ENCODE measurements at places on chromosomes 16 and 17. TPM values are rescaled to one million over a fixed set of nuclear protein-coding genes. Genes with fewer than 3 reads are reported as not detected.
A peak's percentile ranks its signal among the peaks of the same experiment; 100 is the strongest.

Gene GDE1
- 36.6 TPM for total RNA-seq

Gene ITGAD
- total RNA-seq: not detected

Gene HOXB1
- total RNA-seq: not detected

Gene DOC2B
- 0.02 TPM for total RNA-seq

Gene C16orf74
- not detected for total RNA-seq

Gene PRR35
- total RNA-seq: 0.18 TPM

Gene SOCS1
- 7.1 TPM for total RNA-seq

Gene PRAC2
- total RNA-seq: not detected

Gene CCL15
- total RNA-seq: not detected

Gene ZACN
- not detected for total RNA-seq

Gene TEDC2
- total RNA-seq: 43.0 TPM

Gene PRSS22
- not detected for total RNA-seq

Gene FBXO39
- not detected for total RNA-seq

Gene MED9
- total RNA-seq: 15.5 TPM

Gene TENT4B
- 8.4 TPM for total RNA-seq

- no peaks in the 10 kb centered on the region for H3K4me1 ChIP-seq
- H3K27me3 ChIP-seq: no peaks in the 10 kb centered on the region
- DNase-seq: no peak
- no peak overlapping the region for H3K27ac ChIP-seq
Measured at GRCh38 chr17:19905502-19905901, 37.8 kb upstream of the ULK2 start.

- H3K4me1 ChIP-seq: peaks cover 11% of the 10 kb centered on the region
- H3K27me3 ChIP-seq: peaks cover 27% of the 10 kb centered on the region
- no peak overlapping the region for H3K27ac ChIP-seq
- H3K36me3 ChIP-seq: no peaks in the 10 kb centered on the region
- DNase-seq: peak; percentile 77
Measured at GRCh38 chr17:38604479-38605403, 1.0 kb downstream of the SRCIN1 start.

GRCh38 chr16:83624429-83625120, 183.2 kb upstream of the HSBP1 start:
- H3K27me3 ChIP-seq: peaks cover 33% of the 10 kb centered on the region
- H3K4me3 ChIP-seq: no peak overlapping the region
- no peak for DNase-seq
- no peaks in the 10 kb centered on the region for H3K36me3 ChIP-seq
- no peak overlapping the region for H3K27ac ChIP-seq
- H3K4me1 ChIP-seq: no peaks in the 10 kb centered on the region

DNA sequence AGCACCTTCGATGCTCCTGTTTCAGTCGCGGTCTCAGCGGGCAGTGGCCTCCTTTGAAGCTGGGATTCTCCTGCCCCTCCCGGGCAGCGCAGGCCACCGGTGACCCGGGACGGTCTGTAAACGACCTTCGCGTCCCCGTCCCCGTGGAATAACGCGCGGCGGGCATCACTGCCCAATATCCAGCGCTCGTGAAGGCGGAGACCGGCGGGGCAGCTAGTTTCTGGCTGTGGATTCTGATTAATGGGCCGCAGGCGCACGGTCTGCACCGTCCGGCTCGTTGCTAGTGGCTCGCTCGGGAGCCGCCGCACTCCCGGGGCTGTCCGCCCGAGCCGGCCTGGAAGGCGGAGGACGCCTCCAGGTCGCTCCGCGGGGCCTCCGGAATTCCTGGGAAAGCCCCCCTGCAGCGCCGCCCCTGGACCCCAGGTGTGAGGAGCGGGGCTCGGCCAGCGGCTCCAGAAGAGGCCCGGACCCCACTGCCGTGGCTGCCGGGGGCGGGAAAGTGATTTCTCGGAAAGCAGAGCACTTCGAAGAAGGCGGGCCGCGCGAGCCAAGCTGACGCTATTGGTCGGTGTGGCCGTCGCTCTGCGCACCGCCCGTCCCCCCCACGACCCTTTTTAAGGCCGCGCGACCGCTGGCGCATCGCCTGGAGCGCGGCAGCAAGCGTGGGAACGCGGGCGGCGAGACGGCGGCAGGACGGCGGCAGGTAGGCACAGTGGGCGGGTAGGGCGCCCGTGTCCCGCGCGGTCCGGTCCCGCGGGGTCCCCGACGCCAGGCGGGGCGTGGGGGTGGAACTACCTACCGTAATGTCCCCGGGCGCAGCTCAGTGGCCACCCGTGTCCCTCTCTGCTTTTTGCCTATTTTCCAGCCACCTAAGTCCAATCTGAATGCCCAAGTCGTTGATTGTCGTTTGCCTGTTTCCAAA, at the start of gene IRF8:
TSS of gene IRF8 (plus strand) at position 642 of the 922 bp plus-strand sequence. CDS start 3,854 bp downstream, outside the sequence.
- H3K27ac ChIP-seq: no peak within 1 kb of the TSS
- H3K27me3 ChIP-seq: peaks cover 85% of the 10 kb centered on the region
- peaks cover 9% of the 10 kb centered on the region for H3K4me1 ChIP-seq
- no peaks in the 10 kb centered on the region for H3K36me3 ChIP-seq
- H3K4me3 ChIP-seq: no peak within 1 kb of the TSS

- H3K36me3 ChIP-seq: peaks cover 44% of the 10 kb centered on the region
- DNase-seq: peak; percentile 10
- H3K27ac ChIP-seq: no peak overlapping the region
- peaks cover 84% of the 10 kb centered on the region for H3K4me1 ChIP-seq
- H3K27me3 ChIP-seq: no peaks in the 10 kb centered on the region
Measured at GRCh38 chr16:1980030-1980769, 1.1 kb downstream of the NOXO1 start.

GRCh38 chr16:74771656-74772315, 2.8 kb downstream of the FA2H start:
- no peak for DNase-seq
- no peaks in the 10 kb centered on the region for H3K36me3 ChIP-seq
- peaks cover 12% of the 10 kb centered on the region for H3K4me1 ChIP-seq
- H3K4me3 ChIP-seq: no peak overlapping the region

- H3K4me1 ChIP-seq: peaks cover 32% of the 10 kb centered on the region
- peak within 1 kb of the TSS; percentile 80 for H3K27ac ChIP-seq
- peak; percentile 85 for DNase-seq
- H3K4me3 ChIP-seq: peak within 1 kb of the TSS; percentile 44
- no peaks in the 10 kb centered on the region for H3K36me3 ChIP-seq
Measured at GRCh38 chr17:40443196-40443987, at the start of gene IGFBP4. TSS of gene IGFBP4 (plus strand) at chr17:40443450. CDS start at chr17:40443736, 286 bp downstream.

- peaks cover 54% of the 10 kb centered on the region for H3K27me3 ChIP-seq
- no peak overlapping the region for H3K4me3 ChIP-seq
- no peaks in the 10 kb centered on the region for H3K36me3 ChIP-seq
Measured at GRCh38 chr16:87929986-87930385, 6.3 kb downstream of the CA5A start.

DNA sequence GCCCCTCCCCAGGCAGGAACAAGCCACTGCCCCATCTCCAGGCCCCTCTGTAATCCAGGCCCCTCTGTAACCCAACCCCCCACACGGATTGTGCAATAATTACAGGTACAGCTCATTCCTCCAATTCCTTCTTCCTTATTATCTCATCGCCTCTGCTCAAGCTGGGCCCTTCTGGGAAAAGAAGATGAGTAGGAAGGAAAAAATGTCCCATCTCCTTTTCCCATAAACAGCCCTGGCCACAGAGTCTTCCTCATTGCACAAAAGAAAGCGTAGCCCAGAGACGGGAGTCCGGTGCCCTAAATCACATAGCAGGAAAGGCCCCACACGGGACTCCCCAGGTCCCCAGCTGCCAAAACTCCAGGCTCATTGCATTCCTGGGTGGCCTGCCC, 3.6 kb upstream of the LITAFD start:
- DNase-seq: no peak
- H3K4me1 ChIP-seq: no peaks in the 10 kb centered on the region
- H3K36me3 ChIP-seq: no peaks in the 10 kb centered on the region
- H3K27ac ChIP-seq: no peak overlapping the region
- H3K4me3 ChIP-seq: no peak overlapping the region

DNA sequence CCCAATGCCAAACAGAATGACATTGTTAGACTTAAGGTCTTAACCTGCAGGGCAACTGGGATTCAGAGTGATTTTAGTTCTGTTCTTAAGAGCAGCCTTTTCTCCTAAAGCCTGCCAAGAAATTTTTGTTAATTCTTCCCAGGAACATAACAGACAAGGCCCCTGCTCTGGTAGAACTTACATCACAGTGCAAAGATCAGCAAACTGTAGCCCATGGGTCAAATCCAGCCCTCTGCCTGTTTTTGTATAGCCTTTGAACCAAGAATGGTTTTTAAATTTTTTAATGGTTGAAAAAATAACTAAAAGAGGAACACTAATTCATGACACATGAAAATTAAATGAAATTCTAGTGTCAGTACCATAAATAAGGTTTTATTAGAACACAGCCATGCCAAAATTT, 3.8 kb downstream of the ACSM3 start:
- peaks cover 22% of the 10 kb centered on the region for H3K36me3 ChIP-seq
- H3K4me3 ChIP-seq: peak overlapping the region; percentile 47
- DNase-seq: no peak
- no peaks in the 10 kb centered on the region for H3K27me3 ChIP-seq
- H3K4me1 ChIP-seq: 0 out of 2 replicates have a peak, but pooled peaks cover 4% of the 10 kb centered on the region

GRCh38 chr17:69574257-69575197, 160.0 kb downstream of the MAP2K6 start:
- no peak overlapping the region for H3K4me3 ChIP-seq
- no peak overlapping the region for H3K27ac ChIP-seq
- H3K36me3 ChIP-seq: no peaks in the 10 kb centered on the region
- no peaks in the 10 kb centered on the region for H3K27me3 ChIP-seq

DNA sequence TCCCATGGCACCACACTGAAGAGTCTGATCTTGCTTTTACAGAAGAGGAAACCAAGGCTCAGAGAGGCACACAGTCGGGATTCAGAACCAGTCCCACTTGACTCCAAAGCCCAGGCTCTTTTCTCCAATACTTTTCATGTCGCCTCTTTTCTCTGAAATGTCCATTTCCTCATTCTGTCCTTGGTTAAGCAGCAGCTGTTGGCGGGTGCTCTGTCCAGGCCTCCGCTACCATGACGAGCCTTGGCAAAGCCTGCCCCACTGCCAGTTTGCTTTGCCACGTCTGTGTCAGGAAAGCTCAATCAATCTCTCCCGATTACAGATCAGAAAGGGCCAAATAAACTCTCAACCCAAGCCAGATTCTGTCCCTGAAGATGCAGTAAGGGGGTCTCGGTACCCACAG, 9.1 kb upstream of the CEP295NL start:
- no peak for DNase-seq
- no peak overlapping the region for H3K27ac ChIP-seq
- peaks cover 67% of the 10 kb centered on the region for H3K27me3 ChIP-seq
- no peak overlapping the region for H3K4me3 ChIP-seq

DNA sequence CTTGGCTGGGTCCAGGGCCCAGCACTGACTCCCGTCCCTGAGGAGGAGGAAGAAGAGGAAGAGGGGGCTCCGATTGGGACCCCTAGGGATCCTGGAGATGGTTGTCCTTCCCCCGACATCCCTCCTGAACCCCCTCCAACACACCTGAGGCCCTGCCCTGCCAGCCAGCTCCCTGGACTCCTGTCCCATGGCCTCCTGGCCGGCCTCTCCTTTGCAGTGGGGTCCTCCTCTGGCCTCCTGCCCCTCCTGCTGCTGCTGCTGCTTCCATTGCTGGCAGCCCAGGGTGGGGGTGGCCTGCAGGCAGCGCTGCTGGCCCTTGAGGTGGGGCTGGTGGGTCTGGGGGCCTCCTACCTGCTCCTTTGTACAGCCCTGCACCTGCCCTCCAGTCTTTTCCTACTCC, 8.5 kb downstream of the HIRIP3 start:
- H3K4me3 ChIP-seq: no peak overlapping the region
- H3K4me1 ChIP-seq: no peaks in the 10 kb centered on the region
- H3K36me3 ChIP-seq: peaks cover 99% of the 10 kb centered on the region
- H3K27me3 ChIP-seq: no peaks in the 10 kb centered on the region
- no peak for DNase-seq
- H3K27ac ChIP-seq: no peak overlapping the region

- H3K4me3 ChIP-seq: no peak overlapping the region
- H3K27ac ChIP-seq: no peak overlapping the region
- H3K27me3 ChIP-seq: peaks cover 15% of the 10 kb centered on the region
- peaks cover 45% of the 10 kb centered on the region for H3K36me3 ChIP-seq
Measured at GRCh38 chr16:82167670-82168069, 2.4 kb downstream of the MPHOSPH6 start.

DNA sequence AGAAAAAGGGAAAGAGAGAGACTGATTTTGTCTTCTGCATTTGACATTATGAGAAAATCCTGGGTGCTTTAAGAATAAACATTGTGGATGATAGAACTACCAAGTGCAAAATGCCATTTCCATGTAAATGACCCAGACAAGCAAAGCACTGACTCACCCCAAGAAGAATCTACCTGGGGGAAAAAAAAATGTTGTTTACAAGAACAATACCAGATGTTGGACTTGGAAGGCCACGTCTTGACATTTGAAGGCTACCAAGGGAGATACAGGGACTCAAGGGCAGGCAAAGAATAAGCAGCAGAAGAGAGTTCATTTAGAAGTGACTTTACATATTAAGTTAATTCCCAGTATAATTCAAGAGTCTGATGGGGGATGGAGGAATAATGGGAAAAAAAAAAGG, 125.3 kb downstream of the TMEM114 start:
- H3K27ac ChIP-seq: no peak overlapping the region
- H3K36me3 ChIP-seq: no peaks in the 10 kb centered on the region
- no peaks in the 10 kb centered on the region for H3K4me1 ChIP-seq

- H3K4me3 ChIP-seq: no peak overlapping the region
- no peaks in the 10 kb centered on the region for H3K4me1 ChIP-seq
- H3K27ac ChIP-seq: no peak overlapping the region
- peak; percentile 33 for DNase-seq
- H3K36me3 ChIP-seq: no peaks in the 10 kb centered on the region
- H3K27me3 ChIP-seq: peaks cover 41% of the 10 kb centered on the region
Measured at GRCh38 chr16:8572919-8573724, 17.2 kb downstream of the TMEM114 start.

GRCh38 chr17:280901-281300, 71.7 kb downstream of the RPH3AL start:
- DNase-seq: no peak
- H3K4me3 ChIP-seq: no peak overlapping the region
- no peaks in the 10 kb centered on the region for H3K36me3 ChIP-seq
- H3K27ac ChIP-seq: no peak overlapping the region

- no peaks in the 10 kb centered on the region for H3K27me3 ChIP-seq
- H3K27ac ChIP-seq: no peak overlapping the region
- no peaks in the 10 kb centered on the region for H3K4me1 ChIP-seq
- no peak for DNase-seq
Measured at GRCh38 chr16:58506241-58507194, 6.6 kb downstream of the NDRG4 start.

- H3K27me3 ChIP-seq: no peaks in the 10 kb centered on the region
- H3K27ac ChIP-seq: no peak overlapping the region
Measured at GRCh38 chr17:50689251-50689650, 18.5 kb downstream of the ANKRD40 start.

DNA sequence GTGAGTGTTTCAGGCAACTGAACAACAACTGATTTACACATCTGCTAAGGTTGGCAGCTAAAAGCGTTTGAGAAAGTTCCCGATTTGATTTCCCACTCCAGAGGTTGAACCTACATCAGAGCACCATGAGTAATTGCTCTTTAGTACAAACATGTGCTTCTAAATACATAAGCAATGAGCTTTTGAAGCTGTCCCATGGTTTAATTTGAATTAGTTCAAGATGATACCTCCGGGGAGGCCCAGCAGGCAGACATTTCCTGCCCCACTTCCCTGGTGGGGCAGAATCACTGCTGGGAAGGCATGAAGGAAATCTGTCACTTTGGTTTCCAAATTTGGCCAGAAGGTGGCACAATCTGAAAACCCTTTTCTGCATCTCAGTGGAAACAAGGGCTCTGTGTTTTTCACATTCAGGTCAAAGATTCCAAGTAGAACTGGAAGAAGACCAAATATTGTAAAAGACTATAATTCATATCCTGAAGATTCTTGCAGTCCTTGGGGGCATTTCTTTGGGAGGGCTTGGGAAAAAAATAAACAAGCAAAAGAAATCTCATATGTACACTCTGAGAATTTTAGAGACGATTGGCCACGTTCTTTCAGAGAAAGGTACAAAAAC, 176.2 kb upstream of the FAM20A start:
- no peaks in the 10 kb centered on the region for H3K4me1 ChIP-seq
- peak; percentile 27 for DNase-seq
- no peak overlapping the region for H3K4me3 ChIP-seq
- no peaks in the 10 kb centered on the region for H3K36me3 ChIP-seq
- H3K27ac ChIP-seq: no peak overlapping the region

Measured in K562 (cell line).